ENCODE measurements at places on chromosomes 5 and 9. TPM values are rescaled to one million over a fixed set of nuclear protein-coding genes. Genes with fewer than 3 reads are reported as not detected.

FCN2 gene
- not detected for polyA plus RNA-seq

ECSCR gene
- polyA plus RNA-seq: 0.49 TPM

SIGMAR1 gene
- 142 TPM for polyA plus RNA-seq

SPEF2 gene
- 4.6 TPM for polyA plus RNA-seq

BARHL1 gene
- not detected for polyA plus RNA-seq

IFNA21 gene
- not detected for polyA plus RNA-seq

PRDM9 gene
- not detected for polyA plus RNA-seq

TOR4A gene
- polyA plus RNA-seq: 5.0 TPM

ACSL6 gene
- not detected for polyA plus RNA-seq

DBH gene
- not detected for polyA plus RNA-seq
